ENCODE measurements at places on chromosomes 6 and 20.
A peak's percentile ranks its signal among the peaks of the same experiment; 100 is the strongest.

- no peak for DNase-seq
Measured at GRCh38 chr20:46302106-46302505, 6.2 kb downstream of the CDH22 start.

DNA sequence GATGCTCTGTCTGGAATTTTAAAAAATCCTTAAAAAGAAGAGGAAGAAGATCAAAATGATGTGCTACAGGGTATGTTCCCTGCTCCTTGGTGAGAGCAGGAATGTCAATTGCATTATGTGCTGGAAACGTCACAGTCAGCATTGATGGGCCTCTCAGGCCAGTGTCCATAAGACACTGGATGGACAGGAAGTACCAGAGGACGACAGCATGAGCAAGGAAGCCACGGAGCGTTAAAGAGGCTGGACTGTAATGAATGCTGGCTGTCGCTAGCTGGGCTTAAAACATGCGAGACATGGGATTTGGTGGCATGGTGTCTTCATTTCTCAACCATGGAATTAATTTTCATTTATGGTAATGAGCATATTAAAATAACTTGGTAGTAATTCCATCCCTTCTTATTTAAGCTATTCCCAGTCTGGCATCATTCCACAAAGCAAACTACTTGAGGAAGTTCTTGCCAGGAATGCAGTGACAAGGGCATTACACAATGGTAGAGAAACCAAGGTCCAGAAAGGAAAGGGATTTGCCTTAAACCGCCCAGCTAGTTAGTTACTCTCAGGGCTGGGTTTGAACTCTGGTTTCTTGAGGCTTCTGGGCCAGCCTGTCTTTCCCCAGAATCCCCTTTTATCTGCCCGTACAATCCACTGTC, 166.6 kb upstream of the SOX4 start:
- DNase-seq, result no peak

DNA sequence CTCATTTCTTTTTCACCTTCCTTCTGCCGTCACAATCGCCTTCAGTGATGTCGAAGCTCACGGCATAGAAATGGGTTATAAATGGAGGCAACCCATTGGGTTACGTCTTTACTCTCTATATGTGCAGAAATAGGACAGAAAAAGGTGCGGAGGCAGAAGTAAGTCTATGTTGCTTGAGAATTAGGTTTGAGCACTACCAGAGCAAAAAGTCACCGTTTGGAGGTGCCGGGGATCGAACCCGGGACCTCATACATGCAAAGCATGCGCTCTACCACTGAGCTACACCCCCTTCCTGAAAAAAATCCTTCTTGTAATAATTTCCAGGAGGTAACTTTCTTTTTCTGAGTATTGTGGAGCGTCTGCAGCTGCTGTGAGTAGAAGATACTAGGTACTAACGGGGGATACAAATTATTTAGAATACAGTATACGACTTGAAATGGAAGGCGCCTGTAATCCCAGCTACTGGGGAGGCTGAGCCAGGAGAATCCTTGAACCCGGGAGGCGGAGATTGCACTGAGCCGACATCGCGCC, 134.2 kb downstream of the TRIM27 start:
- no peak for DNase-seq

DNA sequence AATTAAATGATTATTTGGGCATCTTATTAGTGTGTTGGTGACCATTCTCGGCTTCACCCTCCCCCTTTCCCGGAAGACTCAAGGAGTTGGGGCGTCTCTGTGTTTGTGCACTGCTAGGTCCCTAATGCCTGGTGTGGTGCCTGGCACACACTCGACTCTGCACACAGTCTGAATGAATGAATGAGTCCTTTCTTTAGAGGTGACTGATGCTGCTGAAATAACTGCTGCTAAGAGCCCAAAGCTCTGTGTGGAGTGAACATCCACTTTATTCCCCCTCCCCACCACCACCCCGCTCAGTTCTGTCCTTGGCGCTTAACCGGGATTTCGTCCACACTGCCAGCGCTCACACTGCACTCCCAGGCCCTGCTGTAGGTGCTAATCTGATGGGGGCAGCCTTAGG, 1.2 kb upstream of the PHACTR3 start:
- no peak for DNase-seq

DNA sequence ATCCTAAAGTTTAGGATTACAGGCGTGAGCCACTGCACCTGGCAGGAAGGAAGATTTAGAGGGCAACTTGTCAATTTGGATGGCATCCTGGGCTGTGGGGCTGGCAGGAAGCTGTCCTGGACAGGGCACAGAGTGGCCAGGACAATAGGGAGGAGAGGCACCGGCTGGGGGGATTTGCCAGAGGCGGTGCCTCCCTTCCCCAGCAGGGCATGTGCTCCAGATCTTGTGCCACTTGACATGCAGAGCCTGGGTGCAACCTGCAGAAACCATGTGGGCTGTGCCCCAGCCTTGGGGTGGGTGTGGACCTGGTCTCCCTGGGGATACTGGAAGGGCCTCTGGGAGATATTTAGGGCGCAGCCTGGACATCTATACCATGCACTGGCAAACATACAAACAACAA, 58.6 kb upstream of the EEF1A1 start:
- DNase-seq, result no peak

DNA sequence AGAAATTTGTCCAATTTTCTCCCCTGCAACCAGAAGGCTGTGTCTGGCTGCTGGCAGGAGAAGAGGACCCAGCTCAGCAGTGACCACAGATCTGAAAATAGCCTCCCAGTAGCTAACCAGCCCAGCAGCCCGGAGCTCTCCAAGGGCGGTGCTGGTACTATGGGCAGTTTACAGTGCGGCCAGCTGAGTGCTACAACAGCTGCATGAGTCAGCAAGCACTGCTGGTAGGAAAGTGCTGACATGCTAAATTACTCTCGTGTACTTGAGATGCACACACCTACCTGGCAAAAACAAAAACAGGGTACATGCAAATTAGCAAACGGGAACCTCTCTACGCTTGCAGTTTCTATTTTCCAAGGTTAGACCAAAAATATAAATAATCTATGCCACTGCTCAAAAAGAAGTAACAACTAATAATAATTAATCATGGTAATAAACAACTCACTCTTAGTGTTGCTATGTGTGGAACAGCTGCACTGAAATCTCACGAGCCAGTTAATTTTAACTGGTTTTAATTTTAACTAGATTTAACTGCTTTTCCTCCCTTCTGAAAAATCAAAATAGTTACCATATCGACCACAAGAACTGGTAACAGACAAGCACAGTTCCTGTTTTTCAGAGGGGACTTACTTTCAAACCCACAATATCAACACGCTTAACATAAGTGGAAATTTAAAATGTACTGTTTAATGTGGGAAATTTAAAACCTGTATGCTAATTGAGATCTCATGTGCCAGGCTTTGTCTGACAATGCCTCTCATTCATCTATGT, 10.8 kb downstream of the BACH2 start:
- DNase-seq, result peak; percentile 37

DNA sequence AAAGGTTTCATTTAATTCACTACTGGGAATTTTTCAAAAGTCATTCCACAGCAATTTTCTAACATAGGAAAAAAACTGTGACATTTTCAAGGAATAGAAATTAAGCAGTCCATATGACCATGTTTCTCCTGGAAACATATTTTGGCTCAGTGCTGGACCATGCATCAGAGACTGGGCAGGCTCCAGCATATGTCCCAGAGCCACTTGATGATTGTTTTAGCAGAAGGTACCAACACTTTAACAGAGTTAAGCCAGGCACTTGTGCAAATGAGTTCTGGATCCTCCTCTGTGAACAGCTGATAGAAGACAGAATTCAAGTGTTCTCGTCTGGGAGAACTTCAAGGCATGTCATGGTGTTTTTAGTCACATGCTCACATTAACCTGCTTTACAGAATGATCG, 516.3 kb downstream of the COL12A1 start:
- DNase-seq, result no peak

Measured in HTR-8/SVneo (cell line).